KBM-7 (cell line): ENCODE measurements at places on chromosomes 13 and 19.

- DNase-seq, result no peak
These were observed 46.2 kb downstream of the CDK8 start for GRCh38 chr13:26300140-26300539.

DNA sequence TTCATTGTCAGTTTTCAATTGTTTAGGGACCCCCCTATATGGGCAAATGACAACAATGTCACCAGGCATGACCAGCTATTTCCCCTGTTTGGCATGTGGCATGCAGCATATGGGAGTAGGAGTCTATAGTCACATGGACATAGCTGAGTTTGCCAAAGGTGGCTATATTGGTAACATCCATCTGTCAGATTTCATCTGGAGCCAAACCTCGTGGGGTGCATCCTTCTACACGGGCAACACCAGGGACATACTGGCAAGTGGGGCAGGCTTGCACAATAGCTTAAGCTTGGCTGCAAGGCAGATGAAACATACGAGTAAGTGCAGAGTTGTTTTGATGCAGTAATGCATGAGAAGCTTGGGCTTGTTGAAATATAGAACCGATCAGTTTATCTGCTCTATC lies 24.5 kb upstream of the ZNF816 start:
- no peak for DNase-seq

DNA sequence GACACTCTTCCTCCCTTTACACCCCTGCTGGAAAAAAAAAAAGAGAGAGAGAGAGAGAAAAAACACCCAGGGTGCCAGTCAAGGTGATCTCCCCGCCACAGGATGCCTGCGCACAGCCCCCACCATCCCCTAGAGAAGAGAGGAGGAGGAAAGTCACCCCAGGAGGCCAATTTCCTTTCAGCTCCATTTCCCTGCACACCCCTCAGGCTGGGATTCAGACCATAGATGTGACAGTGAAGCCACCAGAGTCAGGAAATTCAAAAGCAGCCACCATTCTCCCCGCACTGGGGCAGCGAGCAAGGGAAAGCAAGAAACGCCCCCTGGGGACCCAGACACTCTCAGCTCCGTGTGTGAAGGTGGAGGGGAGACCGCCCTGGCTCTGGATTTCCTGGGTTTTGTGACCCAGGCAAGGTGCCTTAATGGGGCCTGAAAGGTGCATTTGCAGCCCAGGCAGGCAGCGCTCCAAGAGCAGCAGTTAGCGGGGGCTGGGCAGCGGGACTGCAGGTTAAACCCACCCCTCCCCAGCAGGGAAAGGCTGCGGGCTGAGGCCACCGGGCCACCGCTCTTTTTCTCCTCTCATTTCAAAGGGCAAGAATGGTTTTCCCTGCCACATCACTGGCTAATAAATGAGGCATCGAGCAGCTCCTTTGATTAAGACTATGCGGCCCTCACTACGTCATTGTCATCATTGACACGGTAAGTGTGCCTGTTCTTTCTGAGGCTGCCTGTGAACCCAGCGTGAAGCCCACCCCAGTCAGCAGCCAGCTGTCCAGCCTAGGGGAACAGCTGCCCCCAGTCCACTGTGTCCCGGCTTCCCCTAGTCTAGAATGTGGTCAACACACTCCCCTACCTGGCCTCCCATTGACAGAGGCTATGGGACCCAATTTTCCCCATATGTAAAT lies 83.8 kb upstream of the TM9SF2 start:
- no peak for DNase-seq

DNA sequence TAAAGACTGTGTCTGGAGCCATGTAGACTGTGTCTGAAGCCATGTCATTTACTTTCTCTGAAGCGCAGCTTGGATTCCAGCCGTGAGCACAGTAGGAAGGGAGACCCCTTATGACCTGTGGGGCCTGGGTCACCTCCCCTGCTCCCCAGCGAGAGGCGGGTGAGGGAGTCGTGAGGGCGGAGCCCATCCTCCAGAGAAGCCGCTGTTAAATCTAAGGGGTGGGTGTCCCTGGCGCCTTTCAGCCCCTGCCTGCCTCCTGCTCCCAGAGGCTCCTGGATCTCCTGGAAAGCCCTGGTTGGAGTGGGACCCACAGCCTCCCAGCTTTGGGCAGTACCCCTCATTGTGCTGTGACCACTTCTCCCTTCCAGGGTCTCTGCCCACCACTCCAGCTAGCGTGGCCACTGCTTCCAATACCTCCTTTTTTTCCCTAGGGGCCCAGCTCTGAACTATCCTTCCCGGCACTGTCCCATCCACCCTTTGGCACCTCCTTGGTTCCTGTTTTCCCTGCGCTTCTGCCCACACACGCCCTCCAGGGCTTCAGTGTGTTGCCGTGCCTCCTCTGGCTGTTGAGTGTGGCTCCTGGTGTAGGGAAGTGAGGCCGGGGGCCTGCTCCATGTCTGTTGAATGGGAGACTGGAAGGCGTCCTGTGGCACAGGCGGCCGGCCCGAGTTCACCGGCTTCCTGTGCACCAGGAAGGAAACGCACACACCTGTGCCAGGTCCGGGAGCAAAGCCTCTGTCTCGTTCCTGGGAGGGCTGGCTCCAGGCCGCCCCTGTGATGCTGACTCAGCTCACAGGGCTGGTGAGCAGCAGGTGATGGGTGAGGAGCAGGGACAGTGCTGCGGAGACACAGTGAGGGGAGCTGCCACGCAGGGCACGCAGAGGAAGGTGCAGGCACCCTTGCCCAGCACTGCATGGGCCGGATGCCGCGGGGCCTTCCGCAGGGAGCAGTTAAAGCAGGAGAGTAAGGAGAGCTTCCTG lies 29.4 kb downstream of the ATP4B start:
- DNase-seq, result no peak

- no peak for DNase-seq
These were observed at the start of gene C19orf67 for GRCh38 chr19:14085309-14085995. Gene C19orf67 (minus strand): TSS chr19:14085783. CDS start chr19:14085627, 156 bp downstream.

DNA sequence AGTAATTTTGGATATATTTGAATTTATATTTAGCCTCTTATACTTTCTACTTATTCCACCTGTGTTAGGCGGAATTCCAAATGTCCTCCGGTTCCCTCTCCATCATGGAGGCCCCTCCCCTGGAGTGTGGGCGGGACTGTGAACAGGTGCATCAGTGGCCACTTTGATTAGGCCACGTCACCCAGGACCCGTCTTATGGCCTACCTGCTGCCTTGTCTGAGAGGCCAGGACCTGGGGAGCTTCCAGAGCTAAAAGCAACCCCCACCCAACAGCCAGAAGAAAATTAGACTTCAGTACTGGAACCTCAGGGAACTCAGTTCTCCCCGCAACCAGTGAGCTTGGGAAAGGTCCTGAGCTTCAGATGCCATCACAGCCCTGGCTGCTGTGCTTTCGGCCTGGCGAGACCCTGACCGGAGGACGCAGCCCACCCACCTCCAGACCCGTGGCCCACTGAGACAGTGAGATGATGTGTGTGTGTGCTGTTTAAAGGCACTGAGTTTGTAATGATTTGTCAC lies 200.2 kb upstream of the SOX1 start:
- no peak for DNase-seq

- DNase-seq, result no peak
These were observed 6.7 kb downstream of the SPPL2B start for GRCh38 chr19:2334986-2335846.

GRCh38 chr13:77335543-77335942 lies 8.6 kb upstream of the MYCBP2 start:
- no peak for DNase-seq

DNA sequence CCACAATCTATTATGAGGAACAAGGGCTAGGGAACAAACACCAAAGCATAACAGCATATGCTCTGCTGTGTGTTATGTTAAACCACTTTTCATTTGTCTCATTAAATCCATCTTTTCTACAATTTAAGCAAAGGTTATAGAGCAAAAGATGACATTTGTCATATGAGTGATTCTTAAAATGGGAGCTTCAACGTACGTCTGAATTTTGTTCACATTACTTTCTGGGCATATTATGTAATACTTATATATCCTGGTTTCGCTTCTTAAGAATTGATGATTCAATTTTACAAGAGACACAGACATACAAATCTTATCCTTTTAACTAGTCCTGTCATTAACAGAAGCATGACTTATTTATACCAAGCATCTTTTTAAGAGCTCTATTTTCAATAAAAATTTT lies 3.3 kb upstream of the TPP2 start:
- DNase-seq, result no peak

GRCh38 chr19:19775891-19776205 lies 42.9 kb upstream of the ZNF14 start:
- no peak for DNase-seq
